ENCODE measurements at places on chromosomes 3 and 15.

DNA sequence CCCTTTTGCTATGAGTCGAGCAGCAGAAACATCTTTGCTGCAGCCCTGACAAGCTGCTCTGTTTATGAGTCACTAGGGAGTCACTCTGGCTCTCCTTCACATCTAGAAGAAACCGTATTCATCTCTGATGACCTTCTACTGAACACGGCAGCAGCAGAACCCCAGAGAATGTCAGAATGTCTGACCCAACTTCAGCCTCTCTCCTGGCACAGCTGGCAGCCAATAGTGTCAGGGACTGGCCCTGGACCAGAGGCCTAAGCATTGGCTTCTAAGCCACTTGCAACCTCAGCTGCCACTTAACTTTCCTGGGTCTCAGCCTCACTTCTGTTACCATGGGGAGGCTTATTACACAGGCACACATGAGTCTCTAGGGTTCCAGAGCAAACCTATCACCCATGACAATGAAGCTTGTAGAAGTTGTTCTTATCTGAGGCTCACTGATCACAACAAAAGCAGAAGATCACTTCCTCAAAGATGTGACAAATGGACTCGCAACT lies 184.1 kb upstream of the TLE3 start:
- no peak for DNase-seq

- no peak for DNase-seq
These were observed 9.2 kb upstream of the DENND4A start for GRCh38 chr15:65801229-65801805.

DNA sequence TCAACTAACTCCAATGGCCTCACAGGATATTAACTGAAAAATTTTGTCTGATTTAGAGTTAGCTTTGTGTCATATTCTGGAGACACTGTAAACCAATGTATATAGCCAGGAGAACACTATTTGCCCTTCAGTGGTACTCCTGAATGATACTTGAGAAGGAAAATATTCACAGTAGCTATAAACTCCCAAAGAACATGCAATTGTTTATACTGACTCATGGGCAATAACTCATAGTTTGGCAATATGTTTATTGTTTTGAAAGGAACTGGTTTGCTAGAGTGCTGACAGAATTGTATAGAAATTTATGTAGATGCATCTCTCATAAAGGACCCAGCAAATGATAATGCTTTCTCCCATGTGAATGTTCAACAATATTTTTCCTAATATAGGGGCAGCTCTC lies 537.6 kb downstream of the PLOD2 start:
- DNase-seq, result no peak

GRCh38 chr3:155184011-155184410 lies 103.9 kb downstream of the MME start:
- no peak for DNase-seq

DNA sequence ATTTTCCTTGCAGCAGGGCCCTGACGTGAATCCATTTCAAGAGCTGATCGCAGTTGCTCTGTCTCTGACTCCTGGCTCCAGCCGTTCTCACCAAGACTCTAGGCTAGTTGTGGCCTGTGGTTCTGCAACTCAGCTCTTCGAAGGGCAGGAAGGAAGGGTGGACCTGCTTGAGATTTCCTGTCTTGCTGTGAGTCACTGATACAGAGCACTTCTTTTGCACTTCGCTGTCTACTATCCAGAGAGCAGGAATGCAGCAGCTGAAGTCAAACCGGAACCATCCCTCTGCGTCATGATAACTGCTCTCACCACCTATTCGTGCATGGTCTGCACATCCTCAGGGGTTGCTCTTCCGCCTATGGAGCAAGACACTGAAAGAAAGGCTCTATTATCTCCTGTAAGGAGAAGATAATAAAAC lies 59.7 kb downstream of the RAP2B start:
- DNase-seq, result peak; percentile 43

DNA sequence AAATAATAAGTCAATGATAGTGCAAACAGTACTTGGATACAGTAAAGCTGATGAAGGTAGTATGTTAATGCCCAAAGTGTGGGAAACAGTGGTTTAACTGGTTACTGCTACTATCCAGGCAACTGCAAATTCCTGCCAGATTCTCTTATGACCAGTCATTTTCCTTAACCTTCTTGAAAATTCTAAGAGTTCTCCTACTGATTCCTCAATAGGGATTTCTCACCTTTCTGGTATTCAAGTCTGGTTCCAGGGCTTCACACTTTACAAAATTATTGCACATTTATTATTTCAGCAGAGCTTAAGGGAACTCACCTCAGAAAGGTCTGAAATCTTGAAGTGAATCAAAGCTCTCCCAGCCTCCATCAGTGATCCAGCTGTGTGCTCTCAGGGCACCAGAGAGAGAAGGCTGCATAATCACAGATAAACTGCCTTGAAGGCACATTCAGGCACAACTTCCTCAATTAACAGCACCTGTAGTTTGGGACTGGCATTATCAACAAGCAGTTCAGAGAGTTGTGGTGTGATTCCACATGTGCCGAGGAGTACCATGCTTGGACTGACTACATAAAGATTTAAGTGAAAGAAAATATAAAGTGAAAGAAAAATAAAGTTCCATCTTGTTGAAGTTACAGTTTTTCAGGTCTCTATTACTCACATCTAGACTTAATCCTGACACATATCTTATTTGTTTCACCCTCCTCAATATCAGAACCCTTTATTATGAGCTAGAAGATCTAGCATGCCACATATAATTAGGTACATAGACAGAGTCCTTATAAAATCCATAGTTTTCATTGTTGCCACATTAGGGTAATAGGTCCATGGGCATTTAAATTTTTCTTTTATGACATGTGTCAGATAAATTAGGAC lies 59.5 kb upstream of the TIPARP start:
- no peak for DNase-seq

DNA sequence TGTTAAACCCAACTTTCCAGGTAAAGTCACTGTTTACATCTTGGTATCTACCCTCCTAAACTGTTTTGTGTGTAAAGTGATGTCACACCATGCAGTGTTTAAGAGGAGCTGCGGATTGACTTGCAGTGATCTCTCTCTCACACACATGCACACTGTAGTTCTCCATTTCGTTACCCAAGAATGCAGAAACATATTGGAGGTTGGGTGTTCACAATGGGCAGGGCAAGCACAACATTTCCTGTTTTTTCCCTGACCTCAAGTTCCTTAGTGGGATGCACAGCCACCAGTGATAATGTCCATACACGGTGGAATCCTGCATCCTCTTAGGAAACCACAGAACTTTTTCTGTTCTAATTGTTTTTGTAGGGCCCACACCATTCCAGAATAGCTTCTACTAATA lies 85.3 kb upstream of the CFAP20DC start:
- DNase-seq, result no peak

DNA sequence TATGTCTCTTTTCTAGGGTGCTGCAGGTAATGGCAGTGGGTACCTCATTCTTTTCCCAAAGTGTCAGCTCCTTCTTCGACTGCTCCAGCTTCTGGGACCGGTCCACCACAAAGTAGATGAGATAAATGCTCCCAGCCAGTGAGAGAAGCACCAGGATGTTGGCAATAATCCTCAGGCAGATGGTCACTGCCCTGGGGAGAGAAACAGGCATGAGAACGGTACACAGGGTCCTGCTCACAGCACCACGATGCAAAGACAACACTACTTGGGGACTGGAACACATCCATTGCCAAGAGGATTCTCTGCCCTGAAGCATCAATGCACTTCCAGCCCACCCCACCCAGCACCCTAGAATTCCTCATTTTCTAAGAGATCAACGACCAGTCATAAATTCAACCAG lies 22.4 kb downstream of the TMC3 start:
- no peak for DNase-seq

All from stimulated activated CD8-positive, alpha-beta memory T cell treated with anti-CD3 and anti-CD28 coated beads, Interleukin-15, amount 100 ng/mL, for 1 hour (primary cell).